GM23338 (cell line): ENCODE measurements at places on chromosomes 1 and 21. TPM values are rescaled to one million over a fixed set of nuclear protein-coding genes. Genes with fewer than 3 reads are reported as not detected.

GRCh38 chr1:211737115-211738035, 62.0 kb upstream of the NEK2 start:
- H3K36me3 ChIP-seq, result no peaks in the 10 kb centered on the region
- H3K27me3 ChIP-seq, result no peaks in the 10 kb centered on the region
- DNase-seq, result no peak
- H3K4me3 ChIP-seq, result no peak overlapping the region
- H3K27ac ChIP-seq, result no peak overlapping the region

GRCh38 chr1:40711465-40712404, 20.2 kb downstream of the NFYC start:
- H3K36me3 ChIP-seq, result no peaks in the 10 kb centered on the region
- H3K27ac ChIP-seq, result no peak overlapping the region
- DNase-seq, result no peak
- peaks cover 29% of the 10 kb centered on the region for H3K4me1 ChIP-seq

VANGL2 gene
- total RNA-seq, result 42.8 and 51.3 TPM in 2 replicates

DNA sequence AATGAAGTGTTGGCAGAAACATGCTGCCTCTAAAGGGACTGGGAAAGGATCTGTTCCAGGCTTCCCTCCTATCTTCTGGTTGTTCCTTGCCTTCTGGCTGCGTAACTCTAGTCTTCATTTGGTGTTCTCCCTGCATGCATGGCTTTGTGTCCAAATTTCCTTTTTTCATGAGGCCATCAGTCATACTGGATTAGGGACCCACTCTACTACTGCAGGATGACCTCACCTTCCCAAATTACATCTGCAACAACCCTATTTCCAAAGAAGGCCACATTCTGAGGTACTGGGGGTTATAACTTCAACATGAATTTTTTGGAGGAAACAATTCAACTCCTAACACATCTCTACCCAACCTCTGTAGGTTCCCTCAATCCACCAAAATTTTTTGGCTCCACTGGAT, 26.3 kb downstream of the MR1 start:
- H3K36me3 ChIP-seq, result no peaks in the 10 kb centered on the region
- H3K4me3 ChIP-seq, result no peak overlapping the region
- H3K4me1 ChIP-seq, result peaks cover 11% of the 10 kb centered on the region; the same call in 1 of the 2 replicates
- no peak for DNase-seq
- H3K27ac ChIP-seq, result no peak overlapping the region

- no peaks in the 10 kb centered on the region for H3K27me3 ChIP-seq
- H3K27ac ChIP-seq, result no peak overlapping the region
- H3K4me1 ChIP-seq, result no peaks in the 10 kb centered on the region; the same call in 1 of the 2 replicates
- DNase-seq, result no peak
- no peak overlapping the region for H3K4me3 ChIP-seq
Observed at GRCh38 chr1:18921516-18922251, 19.3 kb upstream of the ALDH4A1 start.

- no peak overlapping the region for H3K27ac ChIP-seq
- no peaks in the 10 kb centered on the region for H3K4me1 ChIP-seq
- peaks cover 15% of the 10 kb centered on the region for H3K27me3 ChIP-seq
Observed at GRCh38 chr1:212520746-212521145, 87.8 kb upstream of the ATF3 start.

DNA sequence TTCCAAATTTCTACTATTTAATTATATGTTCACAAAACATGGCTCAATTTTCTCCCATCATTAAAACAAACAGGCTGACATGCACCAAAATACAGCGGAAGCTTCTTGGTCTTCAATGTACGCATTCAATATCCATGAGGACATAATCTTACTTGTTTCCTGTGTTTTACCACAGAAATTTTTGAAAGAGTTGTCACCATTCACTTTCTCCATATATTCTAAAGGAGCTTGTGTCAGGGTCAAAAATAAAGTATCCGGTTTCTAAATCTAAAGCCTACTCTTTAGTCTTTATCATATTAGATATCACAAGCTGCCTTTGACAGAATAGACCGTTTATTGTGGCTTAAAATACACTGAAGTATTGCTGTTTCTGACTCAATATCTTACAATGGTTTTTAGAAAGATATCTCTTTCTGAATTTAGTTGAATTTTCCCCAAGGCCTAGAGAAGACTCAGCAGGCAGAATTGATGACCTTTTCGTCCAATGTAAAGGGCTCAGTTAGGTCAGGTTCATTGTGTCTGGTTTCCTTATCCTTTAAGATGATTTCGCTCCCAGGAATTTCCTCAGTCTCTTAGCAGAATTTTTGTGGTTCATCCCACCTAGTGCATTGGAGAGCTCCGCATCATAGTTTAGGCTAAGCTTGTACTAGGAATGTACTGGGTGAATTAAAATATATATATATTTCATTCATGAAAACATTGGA, 717.2 kb downstream of the NCAM2 start:
- no peak for DNase-seq
- no peak overlapping the region for H3K4me3 ChIP-seq
- no peak overlapping the region for H3K27ac ChIP-seq
- H3K36me3 ChIP-seq, result no peaks in the 10 kb centered on the region

BARHL2 gene
- total RNA-seq, result not detected in 2 replicates

- no peak overlapping the region for H3K27ac ChIP-seq
- no peaks in the 10 kb centered on the region for H3K36me3 ChIP-seq
- no peak for DNase-seq
- H3K4me3 ChIP-seq, result no peak overlapping the region
- H3K4me1 ChIP-seq, result peaks cover 40% of the 10 kb centered on the region
Observed at GRCh38 chr1:81922955-81923354, 122.2 kb downstream of the ADGRL2 start.

DNA sequence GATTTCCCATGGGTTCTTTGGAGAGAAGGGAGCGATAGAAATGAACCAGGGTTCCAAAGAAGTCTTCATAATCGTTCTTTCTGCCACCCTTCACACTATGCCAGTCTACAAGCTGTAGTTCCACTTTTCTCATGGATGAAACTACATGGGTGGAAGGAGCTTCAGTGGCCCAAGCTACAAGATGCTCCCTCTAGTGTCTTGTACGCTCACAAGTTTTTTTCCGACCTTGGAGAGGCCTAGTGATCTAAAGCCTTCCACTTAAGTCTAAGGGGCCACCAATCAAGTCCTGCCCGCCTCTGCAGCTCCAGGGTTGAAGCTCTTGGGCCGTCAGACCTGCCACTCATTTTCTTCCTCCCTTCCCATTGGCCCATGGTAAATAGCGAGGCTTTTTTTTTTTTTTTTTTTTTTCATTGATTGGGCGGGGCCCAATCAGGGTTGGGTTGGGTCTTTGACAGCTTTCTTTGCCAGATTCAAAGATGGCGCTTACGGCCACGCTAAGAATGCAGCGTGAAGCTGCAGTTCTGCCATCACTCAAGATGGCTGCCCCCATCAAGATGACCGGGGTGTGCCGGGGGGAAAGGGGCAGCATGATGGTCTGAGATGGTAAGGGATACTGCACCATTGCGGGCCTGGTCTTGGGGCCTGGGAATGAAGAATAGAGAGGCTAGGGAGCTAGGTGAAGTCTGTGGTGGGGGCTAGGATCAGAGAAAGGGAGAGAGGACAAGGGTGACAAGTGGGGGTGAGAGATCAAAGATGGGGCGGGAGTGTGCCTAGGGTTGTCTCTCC, at the start of gene TOMM40L:
TOMM40L (plus strand) TSS at position 527 of the 786 bp plus-strand sequence. CDS start 430 bp downstream, outside the sequence.
- H3K4me1 ChIP-seq, result peaks cover 13% of the 10 kb centered on the region
- peak; percentile 98 for DNase-seq
- H3K27ac ChIP-seq, result peak within 1 kb of the TSS; percentile 84; the same call in 1 of the 2 replicates
- peaks cover 6% of the 10 kb centered on the region for H3K36me3 ChIP-seq

DNA sequence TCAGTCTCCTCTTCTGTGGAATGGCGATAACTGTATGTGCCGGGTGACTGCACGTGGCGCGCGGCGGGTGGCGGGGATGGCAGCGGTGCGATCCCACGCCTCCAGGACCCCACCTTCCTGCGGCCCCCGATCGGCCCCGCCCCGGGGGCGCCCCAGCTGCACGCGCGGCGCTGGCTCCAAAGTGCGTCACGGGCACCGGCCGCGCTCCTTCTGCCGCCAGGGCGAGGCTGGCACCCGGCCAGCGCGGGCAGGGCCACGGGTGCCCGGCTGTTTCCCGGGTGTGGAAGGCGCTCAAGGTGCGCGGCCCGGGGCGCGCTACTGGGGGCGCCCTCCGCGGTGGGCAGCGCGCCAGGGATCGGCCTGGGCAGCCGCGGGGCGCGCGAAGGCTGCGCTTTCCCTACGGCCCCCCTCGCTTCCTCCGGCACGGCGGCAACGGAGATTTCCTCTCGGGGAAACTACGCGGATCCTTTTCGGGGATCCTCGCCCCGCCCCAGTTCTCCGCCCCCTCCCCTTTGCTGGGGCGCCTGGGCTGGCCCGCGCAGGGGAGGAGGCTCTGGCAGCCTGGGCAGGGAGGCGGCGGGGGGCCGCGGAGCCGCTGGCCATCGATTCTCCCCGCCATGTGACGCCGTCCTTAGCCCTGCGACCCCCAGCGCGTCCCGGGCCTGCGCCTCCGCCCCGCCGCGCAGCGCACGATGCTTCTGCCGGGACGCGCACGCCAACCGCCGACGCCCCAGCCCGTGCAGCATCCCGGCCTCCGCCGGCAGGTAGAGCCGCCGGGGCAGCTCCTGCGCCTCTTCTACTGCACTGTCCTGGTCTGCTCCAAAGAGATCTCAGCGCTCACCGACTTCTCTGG, at the start of gene EVA1C:
EVA1C (plus strand) TSS at position 545 of the 853 bp plus-strand sequence; CDS start at position 693, 148 bp downstream.
- peak within 1 kb of the TSS; percentile 82 for H3K4me3 ChIP-seq
- H3K4me1 ChIP-seq, result peaks cover 34% of the 10 kb centered on the region
- no peak within 1 kb of the TSS for H3K27ac ChIP-seq
- H3K36me3 ChIP-seq, result peaks cover 3% of the 10 kb centered on the region; the same call in 1 of the 2 replicates
- H3K27me3 ChIP-seq, result peaks cover 71% of the 10 kb centered on the region
- DNase-seq, result peak; percentile 73

ERICH3 gene
- not detected in 2 replicates for total RNA-seq

- H3K27ac ChIP-seq, result no peak overlapping the region
- H3K27me3 ChIP-seq, result no peaks in the 10 kb centered on the region
- H3K36me3 ChIP-seq, result no peaks in the 10 kb centered on the region
- no peak overlapping the region for H3K4me3 ChIP-seq
- no peaks in the 10 kb centered on the region for H3K4me1 ChIP-seq
Observed at GRCh38 chr1:183956559-183957188, 80.9 kb downstream of the COLGALT2 start.

- H3K4me1 ChIP-seq, result peaks cover 50% of the 10 kb centered on the region
Observed at GRCh38 chr1:202010180-202011015, at the start of gene ELF3. Gene ELF3, plus strand, starts transcription at chr1:202010587. Its CDS starts 550 bp downstream, at chr1:202011137.
